ENCODE measurements at places on chromosomes 3 and 15. TPM values are rescaled to one million over a fixed set of nuclear protein-coding genes. Genes with fewer than 3 reads are reported as not detected.

MNS1 gene
- total RNA-seq, result 0.19 TPM

CHRNA3 gene
- total RNA-seq, result not detected

- no peak for DNase-seq
Measured at GRCh38 chr15:91393186-91393585, 293.1 kb downstream of the SV2B start.

- DNase-seq, result no peak
Measured at GRCh38 chr3:43627360-43627759, 5.5 kb upstream of the ANO10 start.

DNA sequence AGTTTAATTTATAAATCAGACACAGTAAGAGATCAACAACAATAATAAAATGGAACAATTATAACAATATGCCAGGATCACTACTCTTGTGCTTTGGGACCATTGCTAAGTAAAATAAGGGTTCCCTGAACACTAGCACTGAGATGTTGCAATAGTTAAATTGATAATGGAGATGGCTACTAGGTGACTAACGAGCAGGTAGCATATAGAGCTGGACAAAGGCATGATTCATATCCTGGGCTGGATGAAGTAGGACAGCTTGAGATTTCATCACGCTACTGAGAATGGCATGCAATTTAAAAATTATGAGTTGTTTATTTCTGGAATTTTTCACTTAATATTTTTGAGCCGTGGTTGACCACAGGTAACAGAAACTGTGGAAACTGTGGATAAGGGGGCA, 20.7 kb upstream of the MYZAP start:
- DNase-seq, result no peak

ZDHHC23 gene
- total RNA-seq, result 4.5 TPM

DNA sequence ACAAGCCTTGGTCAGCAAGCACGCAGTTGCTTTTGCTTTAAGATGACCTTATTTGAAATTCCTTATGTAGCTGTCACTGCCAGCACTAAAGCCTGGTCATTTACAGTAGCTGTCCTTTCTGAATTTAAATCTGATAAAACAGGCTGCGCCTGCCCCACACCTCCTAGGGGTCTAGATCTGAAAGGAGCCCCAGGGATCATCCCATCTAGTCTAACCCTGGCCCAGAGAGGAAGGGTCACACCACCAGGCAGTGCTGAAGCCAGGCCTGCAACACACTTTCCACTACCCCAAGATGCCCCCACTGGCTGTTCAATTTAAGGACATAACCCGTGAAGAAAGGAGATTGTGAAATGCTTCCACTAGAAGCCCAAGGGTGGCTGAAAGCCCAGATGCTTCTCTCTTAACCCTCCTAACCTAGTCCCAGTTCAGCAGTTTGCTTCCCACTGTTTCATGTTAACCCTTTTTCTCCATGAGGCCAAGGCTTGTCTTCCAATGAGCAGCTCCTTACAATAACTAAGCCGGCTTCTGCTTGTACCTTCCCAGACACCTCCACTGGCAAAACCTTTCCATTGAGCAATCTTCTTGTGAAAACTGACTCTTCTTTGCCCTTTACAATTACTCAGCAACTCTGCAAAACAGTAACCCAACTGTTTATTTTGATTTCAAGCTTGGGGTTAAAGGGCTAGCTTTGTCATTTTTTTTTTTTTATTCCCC, 198.9 kb upstream of the LPP start:
- DNase-seq, result no peak

LCTL gene
- not detected for total RNA-seq

DNA sequence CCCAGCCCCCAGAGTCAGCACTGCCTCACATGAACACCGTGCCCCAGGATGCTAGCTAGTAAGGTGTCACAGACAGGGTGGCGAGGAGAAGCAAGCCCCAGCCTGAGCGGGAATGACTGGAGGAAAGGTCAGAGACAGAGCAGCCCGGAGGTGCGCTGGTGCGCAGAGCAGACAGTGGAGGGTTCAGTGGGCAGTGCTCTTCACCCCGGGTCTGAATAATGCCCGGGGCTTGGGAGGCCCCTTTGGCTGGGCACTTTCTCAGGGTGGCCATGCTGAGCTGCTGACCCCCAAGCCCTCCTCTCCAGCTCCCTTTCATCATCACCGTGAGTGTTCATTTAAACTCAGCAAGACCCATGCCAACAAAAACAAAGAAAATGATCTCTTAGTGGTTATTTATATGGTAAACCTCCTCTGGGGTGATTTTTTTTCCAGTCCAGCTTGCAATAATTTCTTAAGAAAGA, 110.8 kb downstream of the VGLL4 start:
- DNase-seq, result no peak

GOLGA6B gene
- 0.51 TPM for total RNA-seq

GRCh38 chr15:63104727-63105126, 16.9 kb upstream of the LACTB start:
- DNase-seq, result no peak

GRCh38 chr3:70856414-70857162, 544.1 kb upstream of the MDFIC2 start:
- DNase-seq, result no peak

DNA sequence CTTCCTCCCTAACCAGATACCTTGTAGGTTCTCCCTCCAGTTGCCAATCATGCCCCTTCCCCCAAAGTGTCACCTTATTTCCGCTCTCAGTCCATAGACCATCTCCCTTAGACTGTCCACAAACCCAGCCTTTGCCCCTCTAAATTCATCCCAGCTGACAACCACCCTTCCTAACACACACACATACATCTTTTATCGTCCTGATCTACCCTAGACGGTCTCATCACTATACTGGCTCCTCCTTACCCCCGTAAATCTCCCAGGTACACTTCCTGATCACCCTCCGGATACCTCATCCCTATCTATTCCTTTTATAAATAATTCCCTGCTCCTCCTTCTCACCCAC, 828 bp downstream of the THOC7 start:
- DNase-seq, result no peak

TUSC7 gene
- not detected for total RNA-seq

DNA sequence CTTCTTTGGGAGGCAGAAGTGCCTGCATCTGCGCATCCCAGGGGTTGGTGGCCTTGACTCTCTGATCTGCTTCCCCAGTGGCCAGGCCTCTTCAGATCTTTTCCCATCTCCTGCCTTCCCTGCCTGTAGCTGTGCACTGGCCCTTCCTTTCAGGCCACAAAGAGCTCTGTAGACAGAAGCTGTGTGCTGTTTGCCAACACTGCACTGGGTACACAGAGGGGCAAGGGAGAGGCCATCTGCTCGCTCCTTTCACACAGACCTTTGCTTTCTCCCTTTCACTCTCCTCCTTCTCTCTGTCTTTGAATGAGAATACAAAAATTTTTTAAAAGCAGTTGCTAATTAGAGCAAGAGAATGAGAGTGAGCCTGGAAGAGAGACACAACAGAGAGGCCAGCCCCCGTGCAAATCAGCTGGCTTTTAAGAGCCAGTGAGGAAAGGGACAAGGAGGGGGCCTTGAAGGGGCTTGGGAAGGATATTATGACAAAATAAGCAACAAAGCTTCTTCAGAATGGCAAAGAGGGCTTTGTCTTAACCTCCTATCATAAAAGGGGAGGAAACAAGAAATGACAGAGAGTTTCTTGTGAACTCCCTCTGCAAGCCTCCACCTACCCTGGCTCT, 170.9 kb downstream of the EPHB1 start:
- DNase-seq, result no peak

STAC gene
- not detected for total RNA-seq

GRCh38 chr15:77980098-77980497, 97.4 kb downstream of the TBC1D2B start:
- DNase-seq, result no peak

LEKR1 gene
- total RNA-seq, result 1.7 TPM

GRCh38 chr15:48602358-48603122, 43.0 kb downstream of the FBN1 start:
- DNase-seq, result no peak

CEP19 gene
- 5.3 TPM for total RNA-seq

DNA sequence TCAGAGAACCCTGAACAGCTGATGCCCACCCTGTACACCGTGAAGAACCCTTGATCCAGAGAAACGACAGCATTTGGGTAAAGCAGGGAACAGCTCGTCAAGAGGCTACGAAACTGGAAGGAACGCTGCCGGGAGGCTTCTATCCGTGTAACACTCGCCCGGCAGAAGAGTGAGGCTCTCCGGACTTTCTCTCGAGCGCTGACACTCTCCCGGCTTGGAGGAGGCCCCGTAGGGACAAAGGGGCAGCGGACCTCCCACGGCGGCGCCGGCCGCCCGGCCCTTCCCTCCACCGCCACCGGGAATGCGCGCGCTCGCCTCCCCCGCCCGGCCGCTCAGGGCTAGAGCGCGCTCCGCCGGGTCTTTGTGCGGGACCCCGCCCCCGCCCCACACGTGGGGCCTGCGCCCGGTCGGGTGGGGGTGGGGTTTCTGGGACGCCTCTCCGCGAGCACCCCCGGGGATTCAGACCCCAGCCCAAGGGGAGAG, 1.7 kb downstream of the HYAL2 start:
- DNase-seq, result peak; percentile 66

DNA sequence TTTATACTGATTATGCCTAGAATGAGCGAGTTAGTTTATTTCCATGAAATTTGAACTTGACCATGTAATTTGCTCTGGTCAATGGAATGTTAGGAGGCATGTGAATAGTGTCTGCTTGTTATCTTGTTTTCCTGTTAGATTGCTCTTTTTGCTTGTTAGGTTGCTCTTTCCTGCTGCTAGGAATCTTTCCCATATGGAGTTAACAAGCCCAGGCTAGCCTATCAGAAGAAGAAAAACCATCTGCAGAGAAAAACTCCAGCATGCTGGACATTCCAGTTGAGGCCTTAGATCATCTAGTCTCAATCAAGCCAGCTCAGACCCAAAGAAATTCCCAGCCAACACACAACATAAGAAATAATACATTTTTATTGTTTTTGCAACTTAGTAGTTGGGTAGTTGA, 470.2 kb upstream of the AGTR1 start:
- DNase-seq, result no peak

DNA sequence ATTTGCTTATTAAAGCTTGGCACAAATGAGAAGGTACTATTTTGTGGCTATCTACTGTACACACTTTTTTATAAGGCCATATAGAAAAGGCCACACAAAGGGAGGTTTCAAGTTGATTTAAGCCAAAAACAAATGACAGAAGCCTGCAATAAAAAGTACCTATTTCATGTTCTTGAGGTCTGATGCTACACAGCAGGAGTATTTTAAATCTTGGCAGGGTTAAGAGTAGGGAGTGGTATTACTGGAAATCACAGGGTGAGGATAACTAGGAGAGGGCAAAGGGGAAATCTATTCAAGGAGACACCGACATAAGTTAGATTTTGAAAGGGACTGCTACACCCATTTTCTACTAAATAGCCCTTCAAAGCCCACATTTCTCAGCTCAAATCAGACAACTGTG, 146.2 kb downstream of the GREM1 start:
- DNase-seq, result no peak

DNA sequence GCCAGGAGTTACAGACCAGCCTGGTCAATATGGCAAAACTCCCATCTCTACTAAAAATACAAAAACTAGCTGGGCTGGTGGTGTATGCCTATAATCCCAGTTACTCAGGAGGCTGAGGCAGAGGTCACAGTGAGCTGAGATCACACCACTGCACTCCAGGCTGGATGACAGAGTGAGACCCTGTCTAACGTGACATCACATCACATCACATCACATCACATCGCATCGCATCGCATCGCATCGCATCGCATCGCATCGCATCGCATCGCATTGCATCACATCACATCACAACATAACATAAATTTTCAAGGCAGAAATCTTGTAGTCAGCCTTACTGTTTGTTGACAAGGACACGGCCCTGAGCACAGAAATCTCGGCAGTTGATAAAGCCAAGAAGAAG, 44.4 kb downstream of the RBM6 start:
- DNase-seq, result no peak

All from activated T-cell treated with anti-CD3 and anti-CD28 coated beads, Interleukin-2, amount 50 U/mL, for 72 hours (primary cell).